Stimulated activated CD4-positive, alpha-beta T cell treated with anti-CD3 and anti-CD28 coated beads, Interleukin-2, amount 100 ng/mL, for 48 hours (primary cell): ENCODE measurements at places on chromosomes 12 and 14.

DNA sequence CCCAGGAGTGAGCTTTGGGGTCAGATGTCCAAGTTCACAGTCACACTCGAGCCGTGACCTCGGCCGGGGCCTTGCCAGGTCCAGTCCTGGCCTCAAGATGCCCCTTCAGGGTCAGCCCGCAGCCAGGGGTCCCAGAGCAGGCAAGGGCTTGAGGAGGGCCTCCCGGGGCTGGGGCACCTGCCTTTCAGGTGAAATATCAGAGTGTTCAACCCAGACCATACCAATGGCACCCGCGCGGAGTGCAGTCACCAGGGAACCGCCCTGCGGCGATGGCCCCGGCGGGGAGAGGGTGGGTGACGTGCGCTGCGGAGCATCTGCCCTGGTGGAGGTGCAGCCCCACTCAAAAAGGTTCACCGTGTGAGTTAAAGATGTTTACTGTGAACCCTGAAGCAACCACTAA, 16.9 kb downstream of the LRCOL1 start:
- no peak for DNase-seq

DNA sequence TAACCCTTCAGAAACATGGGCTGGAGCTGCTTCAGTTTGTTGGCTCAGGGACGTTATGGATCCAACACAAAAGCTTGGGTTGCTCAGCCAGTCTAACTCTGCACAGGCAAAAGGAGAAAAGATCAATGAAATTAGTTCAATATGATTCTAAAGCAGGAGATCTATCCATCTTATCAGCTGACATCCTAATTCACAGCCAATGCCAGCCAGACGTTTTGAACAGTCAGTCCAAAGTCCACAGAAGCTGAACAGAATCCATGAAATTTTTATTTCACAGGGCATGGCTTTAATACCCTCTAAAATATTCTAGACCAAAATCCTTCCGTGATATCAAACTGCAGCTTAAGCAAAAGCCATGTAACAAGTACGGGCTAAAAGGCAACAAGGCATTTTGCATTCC, 13.7 kb downstream of the NRDE2 start:
- DNase-seq = no peak

- no peak for DNase-seq
Observed at GRCh38 chr12:59040656-59041055, 120.4 kb upstream of the LRIG3 start.

GRCh38 chr12:93176165-93176564, 201.6 kb upstream of the NUDT4 start:
- DNase-seq = no peak

DNA sequence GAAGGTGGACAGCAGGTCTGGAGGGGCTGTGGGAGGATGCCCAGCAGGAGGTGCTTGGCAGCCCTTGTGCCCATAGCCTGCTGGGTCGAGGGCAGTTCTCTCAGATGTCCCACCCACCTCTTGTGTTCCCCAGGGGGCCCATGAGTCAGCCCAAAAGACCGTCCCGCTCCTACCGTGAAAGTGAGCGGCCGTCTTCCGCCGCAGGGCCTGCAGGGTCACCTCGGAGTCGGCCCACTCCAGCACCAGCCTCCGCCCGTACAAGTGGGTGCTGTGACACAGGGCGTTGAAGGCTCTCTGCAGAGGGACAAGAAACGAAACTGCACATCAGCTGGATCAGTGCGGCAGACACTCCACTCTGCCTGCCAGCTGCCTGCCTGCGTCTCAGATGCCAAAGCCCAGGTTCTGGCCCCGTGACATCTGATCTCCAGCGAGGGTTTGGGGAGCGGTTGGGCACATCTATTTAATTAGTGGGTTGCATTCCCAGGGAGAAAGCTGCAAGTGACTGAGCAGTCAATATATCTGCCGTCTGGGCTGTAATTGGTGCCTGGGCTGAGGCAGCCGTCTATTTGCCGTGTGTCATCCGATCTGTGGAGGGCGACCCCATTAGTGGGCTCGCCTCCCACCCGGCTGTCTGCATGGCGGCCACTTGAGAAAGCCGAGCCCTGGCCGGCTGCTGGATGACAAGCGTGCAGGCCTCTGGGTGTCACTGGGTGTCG, 121.5 kb downstream of the RBM19 start:
- DNase-seq = no peak

GRCh38 chr12:102534899-102535298, 54.5 kb upstream of the IGF1 start:
- DNase-seq = no peak

DNA sequence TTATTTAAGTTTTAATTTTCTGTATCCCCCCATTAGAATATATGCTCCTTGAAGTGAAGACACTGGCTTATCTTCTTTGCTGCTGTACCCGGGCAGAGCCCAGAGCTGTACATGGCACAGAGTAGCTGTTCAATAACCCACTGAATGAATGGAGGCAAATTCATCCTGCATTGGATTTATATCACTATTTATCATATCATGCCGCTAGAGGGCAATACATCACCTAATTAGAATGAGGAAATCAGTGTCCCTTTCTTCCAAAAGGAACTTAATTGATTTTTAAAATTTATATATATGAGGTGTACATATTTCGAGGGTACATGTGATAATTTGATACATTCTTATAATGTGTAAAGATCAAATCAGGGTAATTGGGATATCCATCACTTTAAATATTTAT, 89.2 kb upstream of the TMEM260 start:
- DNase-seq = no peak

DNA sequence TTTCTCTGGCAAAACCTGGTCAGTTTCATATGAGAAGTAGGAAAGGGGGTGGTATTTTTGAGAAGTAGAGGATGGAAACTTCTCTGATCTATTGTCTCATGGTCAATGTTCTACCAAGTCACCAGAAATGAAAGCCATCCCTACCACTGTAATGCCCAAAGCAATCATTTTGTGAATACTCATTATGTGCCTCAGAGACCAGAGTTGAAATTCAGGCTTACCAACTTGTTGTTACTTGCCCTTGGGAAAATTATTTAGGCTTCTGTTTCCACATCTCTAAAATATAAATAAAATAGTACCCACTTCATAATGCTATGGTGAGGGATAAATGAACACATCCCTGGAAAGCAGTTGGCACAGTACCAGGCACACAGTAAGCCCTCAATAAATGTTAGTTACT, 723.7 kb upstream of the TBX3 start:
- no peak for DNase-seq
